ENCODE measurements at places on chromosomes 6 and 20.

DNA sequence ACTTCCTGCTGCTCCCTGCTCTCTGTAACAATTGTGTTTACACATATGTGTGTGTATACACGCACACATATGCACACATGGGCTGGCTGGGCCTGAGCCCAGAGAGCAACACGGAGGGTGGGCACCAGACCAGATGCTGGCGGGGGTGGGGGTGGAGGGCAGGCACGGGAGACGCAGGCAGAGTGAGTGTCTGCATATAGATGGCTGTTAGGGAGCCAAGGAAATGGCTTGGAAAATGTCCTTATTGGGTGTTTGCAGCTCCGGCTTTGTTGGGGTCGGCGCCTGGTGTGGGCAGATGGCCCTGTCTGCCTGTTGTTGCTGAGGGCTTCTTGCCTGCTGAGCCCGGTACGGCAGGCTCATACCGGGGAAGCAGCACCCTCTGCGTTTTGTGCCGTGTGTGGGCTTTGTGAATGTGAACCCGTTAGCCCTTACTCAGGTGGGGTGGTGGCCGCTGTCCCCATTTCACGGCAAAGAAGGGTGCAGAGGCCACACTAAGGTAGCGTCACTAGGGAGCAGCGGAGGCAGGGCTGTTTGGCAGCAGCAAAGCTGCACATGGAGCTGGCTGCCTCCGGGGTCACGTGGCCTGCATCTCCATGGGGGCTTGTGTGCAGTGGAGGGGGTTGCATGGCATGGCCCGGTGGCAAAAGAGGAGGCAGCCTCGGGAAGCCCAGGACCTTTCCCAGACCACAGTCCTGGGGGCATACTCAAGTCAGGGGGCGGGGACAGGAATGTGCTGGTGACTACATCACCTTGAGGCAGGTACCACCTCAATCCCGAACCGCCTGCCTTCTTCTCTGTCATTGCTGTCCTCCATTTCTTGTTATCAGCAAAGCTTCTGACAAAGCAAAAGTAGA, 47.4 kb upstream of the SRF start:
- DNase-seq = no peak

GRCh38 chr6:19705606-19706005, 131.6 kb upstream of the ID4 start:
- DNase-seq = no peak

- DNase-seq = no peak
Observed at GRCh38 chr6:123467392-123467791, 169.4 kb downstream of the TRDN start.

GRCh38 chr20:62052336-62052841, 13.3 kb downstream of the TAF4 start:
- no peak for DNase-seq

DNA sequence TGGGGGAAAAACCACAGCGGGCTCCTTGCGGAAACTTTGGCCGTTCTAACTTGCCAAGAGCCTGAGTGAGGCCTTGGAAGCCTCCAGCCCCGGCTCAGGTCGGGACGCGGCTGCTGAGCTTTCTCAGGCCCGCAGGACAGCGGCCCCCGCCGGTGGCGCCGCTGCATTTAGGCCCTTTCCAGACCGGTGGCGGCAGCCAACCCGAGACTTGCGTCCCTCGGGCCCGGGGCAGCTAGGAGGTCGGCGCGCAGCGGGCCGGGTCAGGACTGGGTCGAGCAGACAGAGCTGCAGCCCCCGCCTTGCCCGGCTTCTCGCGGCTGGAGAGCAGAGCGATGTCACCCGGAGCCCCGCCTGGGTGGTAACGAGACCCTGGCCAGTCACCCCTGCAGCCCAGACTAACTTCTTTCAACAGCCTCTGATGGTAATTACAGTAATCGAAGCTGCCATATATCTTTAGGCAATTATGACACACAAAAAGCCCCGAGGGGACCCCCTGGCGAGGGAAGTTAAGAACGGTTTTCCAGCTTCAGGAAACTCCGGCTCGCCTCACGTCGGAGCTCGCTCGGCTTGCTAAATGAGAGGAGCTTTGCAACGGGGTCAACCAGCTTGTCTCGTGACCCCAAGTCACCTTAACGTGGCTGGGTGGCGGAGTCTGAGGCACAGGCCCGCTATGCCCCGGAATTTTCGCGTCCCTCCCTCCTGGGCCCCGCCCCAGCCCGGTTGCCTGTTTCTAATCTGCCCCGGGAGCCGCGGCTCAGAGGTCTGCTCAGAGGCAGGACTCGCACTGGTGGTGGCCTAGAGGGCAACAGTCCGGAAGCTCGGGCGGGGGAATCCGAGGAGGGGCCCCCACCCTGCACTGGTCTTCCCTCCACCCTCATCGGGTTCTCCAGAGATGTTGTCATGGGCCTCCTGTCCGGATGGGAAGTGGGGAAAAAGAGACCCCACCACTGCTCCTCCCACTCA, 3.0 kb downstream of the NR2E1 start:
- no peak for DNase-seq
